ENCODE measurements at places on chromosomes 13 and 19. TPM values are rescaled to one million over a fixed set of nuclear protein-coding genes. Genes with fewer than 3 reads are reported as not detected.

The ICAM4 gene
- 0.48 TPM for polyA plus RNA-seq

The NBEA gene
- polyA plus RNA-seq, result 3.9 TPM

The GPC6 gene
- 2.6 TPM for polyA plus RNA-seq

The ZNF573 gene
- 0.77 TPM for polyA plus RNA-seq

The C1QTNF9B gene
- not detected for polyA plus RNA-seq

The PIP5K1C gene
- polyA plus RNA-seq, result 8.8 TPM

The GATAD2A gene
- polyA plus RNA-seq, result 35.1 TPM

The CD70 gene
- polyA plus RNA-seq, result not detected

The PDE4C gene
- 2.4 TPM for polyA plus RNA-seq

The FCER2 gene
- 2.6 TPM for polyA plus RNA-seq

DNA sequence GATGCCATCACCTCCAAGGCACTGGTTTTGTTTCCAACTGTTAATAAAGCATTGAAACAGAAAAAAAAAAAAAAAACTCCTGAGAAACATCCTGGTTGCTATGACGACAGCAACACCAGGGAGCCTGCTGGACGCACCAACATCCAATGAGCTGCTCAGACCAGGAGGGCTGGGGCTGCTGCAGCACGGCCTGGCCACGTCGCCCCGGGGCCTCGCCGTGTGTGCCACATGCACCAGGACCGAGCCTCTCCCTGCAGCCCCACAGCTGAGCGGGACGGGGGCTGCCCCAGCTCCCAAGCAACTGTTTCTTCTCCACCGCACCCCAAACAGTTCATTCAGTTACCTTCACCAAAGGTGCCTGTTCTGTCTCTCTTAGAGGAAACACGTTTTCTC, 54.5 kb downstream of the RASA3 start:
- no peak for DNase-seq

DNA sequence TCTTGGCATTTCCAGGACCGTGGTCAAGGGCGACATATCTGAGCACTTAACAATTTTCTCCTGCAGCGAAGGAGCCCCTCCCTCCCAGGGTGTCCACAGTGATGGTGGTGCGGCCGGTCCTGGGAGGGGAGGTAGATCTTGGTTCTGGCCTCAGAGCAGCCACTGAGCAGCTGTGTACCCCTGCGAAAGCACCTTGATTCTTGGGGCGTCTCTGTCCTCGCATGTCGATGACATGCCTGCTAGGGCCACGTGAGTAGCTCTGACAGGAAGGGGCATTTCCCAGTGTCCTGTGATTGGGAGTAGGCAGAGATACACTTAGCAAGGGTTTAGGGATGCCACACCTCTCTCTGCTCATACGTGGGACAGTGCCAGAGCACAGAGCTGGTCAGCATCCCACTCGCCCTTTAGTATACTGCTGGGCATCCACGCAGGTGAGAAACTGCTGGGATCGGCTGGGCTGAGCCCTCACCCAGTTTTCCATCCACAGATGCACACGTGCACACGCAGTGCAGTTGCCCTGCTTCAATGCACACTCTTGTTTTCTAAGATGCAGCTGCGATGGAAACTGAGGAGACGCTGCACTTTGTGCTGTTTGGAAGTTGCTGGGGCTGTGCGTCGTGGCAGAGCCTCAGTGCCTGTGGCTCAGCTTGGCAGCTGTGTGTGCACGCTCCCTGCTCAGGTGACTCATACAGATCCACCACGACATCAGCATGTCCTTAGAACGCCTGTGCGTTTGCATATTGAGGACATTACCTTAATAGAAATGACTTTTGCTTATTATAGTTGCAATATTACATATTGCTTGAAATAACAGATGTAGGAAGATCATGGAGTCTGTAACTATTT, 66.8 kb downstream of the TEX29 start:
- DNase-seq, result peak; percentile 28

GRCh38 chr13:98506322-98506721, 70.6 kb downstream of the STK24 start:
- DNase-seq, result no peak

- DNase-seq, result no peak
Measured at GRCh38 chr13:40799508-40799907, 10.1 kb downstream of the SLC25A15 start.

DNA sequence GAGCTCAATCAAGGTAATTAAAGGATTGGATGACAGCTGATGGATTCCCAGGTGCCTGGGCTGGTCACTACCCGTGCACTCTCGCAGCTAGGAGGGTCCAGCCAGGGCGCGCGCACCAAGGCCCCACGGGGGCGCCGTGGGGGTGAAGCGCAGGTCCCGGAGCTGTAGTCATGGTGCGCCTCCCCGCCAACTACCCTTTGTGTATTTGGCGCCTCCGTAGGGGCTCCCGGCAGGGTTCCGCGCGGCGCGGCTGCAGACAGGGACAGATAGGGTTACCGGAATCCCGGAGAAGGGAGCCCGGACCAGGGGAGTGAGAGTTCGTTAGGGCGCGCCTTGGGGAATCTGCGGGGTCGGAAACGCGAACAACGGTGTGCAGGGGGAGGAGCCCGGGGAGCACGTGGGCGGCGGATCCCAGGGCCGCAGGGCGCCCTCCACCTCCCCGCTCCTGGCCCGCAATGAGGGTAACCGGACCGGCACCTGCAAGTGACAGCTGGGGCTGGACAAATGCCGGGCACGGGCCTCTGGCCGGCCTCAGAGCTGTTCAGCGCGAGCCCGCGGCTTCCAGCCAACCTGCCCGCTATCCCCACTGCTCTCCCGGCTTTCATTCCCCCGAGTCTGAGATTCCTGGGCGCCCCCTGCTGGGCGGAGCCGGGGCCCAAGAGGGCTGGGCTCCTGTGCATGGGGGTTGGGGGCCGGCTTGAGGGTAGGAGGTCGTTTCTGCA, 3.4 kb upstream of the PRAM1 start:
- peak; percentile 80 for DNase-seq

GRCh38 chr13:36992362-36992761, 6.8 kb downstream of the ALG5 start:
- DNase-seq, result no peak

GRCh38 chr19:55063492-55063843, 520 bp upstream of the RDH13 start:
- no peak for DNase-seq

- DNase-seq, result no peak
Measured at GRCh38 chr13:84366506-84366905, 484.2 kb upstream of the SLITRK1 start.

GRCh38 chr13:43391036-43391435, 367.6 kb downstream of the DNAJC15 start:
- DNase-seq, result no peak

DNA sequence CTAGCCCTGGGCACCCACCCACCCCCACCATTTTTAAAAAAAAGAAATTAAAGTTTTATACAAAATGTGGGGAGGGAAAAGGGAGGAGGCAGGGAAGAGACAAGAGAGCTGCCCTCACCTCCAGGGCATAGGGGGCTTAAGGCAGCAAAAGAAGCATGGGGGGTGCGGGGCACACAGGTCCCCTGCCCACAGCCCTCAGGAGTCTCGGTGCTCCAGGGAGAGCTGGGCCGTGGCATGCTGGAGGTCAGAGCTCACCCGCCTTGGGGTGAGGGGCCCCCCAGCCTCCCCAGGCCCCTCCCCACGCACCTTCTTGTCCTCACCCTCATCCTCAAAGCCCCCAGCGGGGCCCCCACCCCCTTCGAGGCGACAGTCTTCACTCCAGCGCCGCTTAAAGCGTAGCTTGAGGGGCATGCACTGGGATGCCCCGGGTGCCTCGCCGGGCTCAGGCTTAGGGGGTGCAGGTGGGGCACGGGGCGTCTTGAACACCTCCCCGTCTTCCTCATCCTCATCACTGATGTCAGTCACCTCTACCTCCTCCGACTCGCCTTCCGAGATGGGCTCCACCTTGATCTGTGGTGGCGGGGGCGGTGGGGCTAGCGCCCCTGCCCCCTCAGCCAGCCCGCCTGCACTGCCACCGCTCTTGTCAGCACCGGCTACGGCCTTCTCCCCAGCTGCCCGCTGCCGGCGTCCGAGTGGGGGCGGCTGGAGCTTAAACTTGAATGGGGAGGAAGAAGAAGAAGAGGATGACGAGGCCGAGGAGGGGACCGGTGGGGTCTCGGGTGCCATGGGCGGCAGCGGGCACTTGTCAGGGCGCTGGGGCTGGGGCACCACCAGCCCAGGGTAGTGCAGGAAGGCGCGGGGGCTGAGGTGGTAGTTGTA, 6.1 kb upstream of the GSK3A start:
- no peak for DNase-seq

- DNase-seq, result no peak
Measured at GRCh38 chr19:52307275-52307674, 10.3 kb downstream of the ZNF480 start.

DNA sequence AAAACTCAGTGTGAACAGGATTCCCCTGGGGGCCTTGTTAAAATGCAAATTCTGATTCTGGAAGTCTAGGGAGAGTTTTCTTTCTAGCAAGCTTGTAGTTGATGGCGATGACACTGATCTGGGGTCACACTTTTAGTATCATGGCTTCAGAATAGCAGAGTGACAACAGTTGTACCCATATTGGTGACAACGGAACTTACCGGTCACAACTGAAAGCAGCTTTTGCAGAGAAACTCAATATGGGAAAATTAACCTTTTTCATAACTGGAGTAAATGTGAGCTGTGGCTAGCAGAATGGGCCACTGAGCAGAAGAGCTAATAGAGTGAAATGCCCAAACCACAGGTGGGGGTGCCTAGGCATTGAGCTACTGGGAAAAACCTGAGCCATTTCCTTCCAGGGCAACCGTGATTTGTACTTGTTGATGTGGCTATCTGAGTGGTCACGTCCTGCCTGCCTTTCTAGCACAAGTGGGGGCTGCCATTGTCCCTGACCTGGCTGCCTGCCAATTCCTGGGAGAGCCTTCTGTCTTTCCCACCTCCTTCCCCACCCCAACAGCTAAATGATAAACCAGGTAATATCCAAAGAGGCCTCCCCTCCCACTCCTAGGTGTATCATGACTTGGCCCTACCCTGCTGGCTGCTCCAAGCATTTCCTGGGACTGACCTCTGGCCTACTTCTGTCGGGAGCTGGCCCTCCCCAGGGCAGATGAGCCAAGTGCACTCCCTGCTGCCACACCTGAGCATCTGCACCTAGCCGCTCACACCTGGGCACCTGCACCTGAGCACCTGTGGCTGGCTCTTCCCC, 1.7 kb upstream of the SLC10A2 start:
- DNase-seq, result no peak

DNA sequence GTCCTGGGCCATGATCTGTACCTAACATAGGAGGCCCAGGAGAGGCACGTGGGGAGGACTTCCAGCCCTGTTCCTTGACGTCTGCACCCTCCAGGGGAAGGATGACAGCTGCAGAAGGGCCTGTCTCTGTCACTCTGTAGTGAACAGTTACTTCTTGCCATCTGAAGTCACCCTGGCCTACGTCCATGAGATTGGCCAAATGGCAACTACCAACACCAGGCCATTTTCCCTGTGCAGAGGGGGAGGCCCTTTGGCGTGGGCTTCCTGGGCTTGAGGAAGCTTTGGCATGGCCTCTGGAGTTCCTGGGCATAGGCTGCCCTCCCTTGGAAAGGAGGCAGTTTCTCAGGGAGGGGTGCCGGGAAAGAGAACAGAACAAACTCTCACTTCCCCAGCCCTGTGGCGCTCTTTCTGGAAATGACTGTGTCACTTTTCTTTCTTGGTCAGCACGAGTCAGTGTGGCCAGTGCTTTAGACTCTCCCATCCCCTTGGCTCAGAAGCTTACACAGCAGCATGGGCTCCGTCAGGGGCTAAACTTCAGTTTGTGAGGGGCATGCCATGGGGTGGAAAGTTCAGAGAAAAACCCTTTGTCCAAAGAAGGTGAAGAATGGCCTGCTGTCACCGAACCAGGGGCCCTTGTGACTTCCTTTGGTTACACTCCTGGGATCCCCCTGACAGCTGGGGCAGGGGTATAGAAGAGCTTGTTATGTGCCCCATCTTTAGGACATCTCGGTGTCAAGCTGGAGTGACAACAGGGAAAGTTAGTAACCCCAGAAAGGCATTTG, 5.3 kb downstream of the CARM1 start:
- DNase-seq, result peak; percentile 49

GRCh38 chr13:70736622-70737317, 628.5 kb upstream of the KLHL1 start:
- DNase-seq, result no peak

- no peak for DNase-seq
Measured at GRCh38 chr13:77285098-77285497, 41.8 kb downstream of the MYCBP2 start.

- DNase-seq, result no peak
Measured at GRCh38 chr13:60356970-60357369, 40.0 kb upstream of the TDRD3 start.
